ENCODE measurements at places on chromosomes 6 and 20. TPM values are rescaled to one million over a fixed set of nuclear protein-coding genes. Genes with fewer than 3 reads are reported as not detected.

DNA sequence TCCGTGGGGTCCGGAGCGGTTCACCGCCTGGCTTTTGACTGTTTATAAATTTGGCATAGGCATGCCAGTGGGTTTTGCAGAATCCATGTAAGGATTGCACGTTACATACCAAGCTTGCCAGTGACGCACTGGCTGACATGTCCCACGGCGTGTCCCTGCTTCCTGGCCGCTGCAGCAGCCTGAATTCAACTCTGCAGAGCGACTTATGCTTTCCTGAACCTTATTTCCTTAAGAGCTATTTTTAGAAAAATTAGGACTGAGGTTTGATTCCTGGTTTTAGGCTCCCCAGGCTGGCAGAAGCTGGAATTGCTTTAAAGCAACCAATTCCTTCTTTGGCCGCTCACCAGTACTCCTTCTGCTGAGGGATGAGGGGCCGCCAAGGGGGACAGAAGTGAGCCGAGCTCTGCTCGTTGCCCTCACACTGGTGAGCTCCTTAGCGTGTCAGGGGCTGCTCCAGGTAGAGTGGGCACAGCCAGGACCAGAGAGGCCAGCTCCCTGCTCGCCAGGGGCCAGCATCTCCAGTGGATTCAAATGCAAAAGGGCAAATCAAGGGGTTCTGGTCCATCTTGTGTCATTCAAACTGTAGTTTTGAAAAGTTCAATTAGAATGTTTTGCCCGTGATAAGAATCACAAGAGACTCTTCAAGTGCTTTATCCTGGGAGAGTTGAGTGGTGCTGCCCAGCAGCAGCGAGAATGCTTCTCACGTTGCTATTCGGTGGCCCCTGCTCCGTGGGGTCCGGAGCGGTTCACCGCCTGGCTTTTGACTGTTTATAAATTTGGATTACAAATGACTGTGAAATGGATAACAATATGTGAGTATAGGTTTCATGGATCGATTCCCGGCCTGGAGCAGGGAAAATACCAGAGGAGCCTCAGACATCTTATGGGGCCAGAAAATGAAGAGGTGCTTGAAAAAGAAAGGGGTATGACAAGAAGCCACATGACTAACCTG lies 17.5 kb upstream of the IRF4 start:
- peak; percentile 50 for DNase-seq

DNA sequence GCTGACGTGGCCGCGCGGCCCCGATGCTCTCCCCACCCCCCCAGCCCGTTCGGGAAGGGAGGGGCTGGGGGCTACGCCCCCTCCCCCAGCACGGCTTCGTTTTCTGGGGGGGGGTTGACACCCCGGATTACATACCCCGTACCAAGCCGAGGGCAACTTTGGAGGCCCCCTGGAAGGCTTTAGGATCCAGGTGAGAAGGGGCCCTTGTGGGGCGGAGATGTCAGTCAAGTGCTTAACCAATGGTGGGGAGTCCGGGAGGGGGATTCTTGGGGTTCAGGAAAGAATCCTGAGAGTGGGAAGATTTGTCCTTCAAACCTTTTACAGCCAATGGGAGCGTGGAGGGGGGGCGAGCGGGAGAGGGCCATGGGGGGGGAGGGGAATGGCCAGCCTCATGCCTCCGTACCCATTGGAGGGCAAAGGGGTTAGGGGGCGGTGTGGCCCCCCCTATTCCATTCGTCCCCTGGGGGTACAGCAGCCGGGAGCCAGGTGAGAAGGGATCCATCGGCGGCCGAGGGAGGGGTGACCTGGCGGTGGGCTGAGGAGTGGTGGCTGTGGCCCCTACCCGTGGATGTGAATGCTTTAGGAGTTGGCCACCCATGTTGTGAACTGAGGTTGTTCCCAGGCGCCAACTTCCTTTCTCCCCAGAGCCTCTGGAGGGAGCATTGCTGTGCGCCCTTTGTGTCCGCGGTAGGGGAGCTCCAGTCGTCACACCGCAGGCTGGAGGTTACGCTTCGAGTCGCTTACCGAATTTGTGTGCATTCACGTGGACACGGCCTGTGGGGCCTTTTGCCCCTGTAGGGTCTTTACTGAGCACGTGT lies 682 bp downstream of the BRD2 start:
- DNase-seq = peak; percentile 61

DNA sequence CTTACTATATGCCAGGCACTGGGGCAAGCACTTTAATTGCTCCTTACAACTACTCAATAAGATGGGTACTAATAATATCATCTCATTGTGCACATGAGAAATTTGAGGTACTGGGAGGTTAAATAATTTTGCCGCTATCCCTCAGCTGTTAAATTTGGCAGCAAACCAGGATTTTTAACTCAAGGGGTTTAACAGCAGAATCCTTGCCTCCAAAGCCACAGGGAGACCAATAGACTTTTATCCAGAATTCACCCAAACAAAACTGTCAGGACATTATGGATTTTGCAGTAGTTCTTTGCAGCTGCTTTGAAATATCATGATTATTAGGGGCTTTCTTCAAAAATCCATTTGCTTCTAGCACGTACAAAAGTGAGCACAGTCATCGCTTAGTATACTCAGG lies 136.2 kb downstream of the RPS12 start:
- DNase-seq = no peak

- no peak for DNase-seq
Measured at GRCh38 chr6:170143401-170144150, 147.3 kb downstream of the DLL1 start.

- DNase-seq = no peak
Measured at GRCh38 chr6:83057705-83058321, 7.8 kb downstream of the UBE3D start.

GRCh38 chr20:62368976-62369814 lies 2.1 kb upstream of the LAMA5 start:
- peak; percentile 79 for DNase-seq

- DNase-seq = no peak
Measured at GRCh38 chr6:158568549-158568948, 8.7 kb downstream of the TMEM181 start.

DNA sequence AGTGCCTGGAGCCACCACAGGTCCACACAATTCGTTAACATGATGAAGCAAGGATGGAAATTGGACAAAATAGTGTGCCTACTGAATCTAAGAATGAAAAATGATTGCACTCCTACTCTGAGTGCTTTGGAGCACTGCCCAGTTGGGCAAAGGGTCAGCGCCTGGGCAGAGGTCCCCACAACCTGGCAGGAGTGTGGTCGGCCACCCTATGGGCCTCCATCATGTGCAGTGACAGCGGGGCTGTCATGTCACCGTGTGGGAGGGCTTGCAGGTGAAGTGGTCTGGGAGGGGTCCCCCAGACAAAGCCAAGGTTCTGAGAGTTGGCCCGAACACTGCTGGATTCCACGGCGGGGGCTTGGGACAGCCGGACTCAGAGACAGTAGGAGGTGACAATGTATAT lies 36.2 kb upstream of the CD93 start:
- no peak for DNase-seq

- no peak for DNase-seq
Measured at GRCh38 chr6:100382031-100382430, 82.7 kb downstream of the SIM1 start.

DNA sequence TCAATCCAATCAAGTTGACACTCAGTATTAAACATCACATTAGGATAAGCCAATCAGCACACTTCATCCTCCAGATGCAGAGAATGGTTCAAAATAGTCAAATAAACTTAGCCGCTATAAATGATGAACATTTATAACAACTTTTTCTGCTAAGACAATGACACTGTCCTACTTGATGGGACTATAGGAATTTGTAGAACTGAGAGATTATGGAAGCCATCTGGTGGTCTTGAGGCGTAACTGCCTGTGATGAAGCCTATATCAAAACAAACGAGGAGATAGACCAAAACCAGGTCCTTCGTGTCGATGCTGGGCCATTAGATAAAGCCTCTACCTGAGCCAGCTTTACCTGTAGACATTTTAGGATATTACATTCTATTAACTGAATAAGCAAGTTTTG lies 631.1 kb downstream of the COL12A1 start:
- DNase-seq = no peak

DNA sequence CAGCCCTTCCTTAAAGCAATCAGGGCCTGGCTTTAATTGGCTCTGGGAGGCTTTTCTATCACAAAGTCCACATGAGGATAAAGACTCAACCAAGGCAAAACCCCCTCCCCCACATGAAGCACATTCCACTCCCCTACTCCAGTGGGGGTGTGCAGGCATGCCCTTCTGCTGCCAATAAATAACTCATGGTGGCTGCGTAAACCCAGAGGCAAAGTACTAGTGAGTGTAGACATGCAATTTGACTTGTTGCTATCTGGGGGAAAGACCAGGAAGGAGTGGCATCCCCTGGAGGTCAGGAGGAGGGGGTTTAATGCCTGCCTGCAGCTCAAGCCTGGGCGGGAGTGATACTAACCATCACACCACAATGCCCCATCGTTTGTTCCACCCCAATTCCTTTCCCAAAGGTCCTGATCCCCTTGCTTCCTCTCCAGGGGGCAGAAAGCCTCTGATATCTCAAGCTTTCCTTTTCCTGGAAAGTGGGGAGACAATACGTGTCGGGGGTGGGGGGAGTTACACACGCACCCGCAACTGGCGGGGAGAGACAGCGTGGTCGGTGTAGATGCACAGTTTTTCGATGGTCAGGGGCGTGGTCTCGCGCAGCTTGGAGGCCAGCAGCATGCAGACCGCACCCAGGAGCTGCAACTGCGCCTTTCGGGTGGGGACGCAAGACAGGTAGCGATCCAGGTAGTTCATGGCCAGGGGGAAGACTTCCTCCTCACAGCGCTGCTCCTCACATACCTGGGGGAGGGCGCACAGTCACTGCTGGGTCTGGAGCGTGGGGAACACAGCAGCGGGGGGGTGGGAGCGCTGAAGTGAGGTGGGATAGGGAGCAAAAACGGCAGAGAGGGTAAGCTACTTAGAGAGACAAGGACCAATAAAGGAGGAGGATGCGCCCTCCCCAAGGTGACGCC lies 1.5 kb downstream of the CCND3 start:
- DNase-seq = peak; percentile 69

Gene NR2E1
- polyA plus RNA-seq = not detected

Gene LGSN
- polyA plus RNA-seq = 0.06 TPM

Gene ID1
- polyA plus RNA-seq = 585 TPM

Gene CGA
- polyA plus RNA-seq = not detected

Gene REM1
- 1.1 TPM for polyA plus RNA-seq

Gene PERP
- 24.0 TPM for polyA plus RNA-seq

Gene SMLR1
- polyA plus RNA-seq = not detected
